ENCODE measurements at places on chromosomes 1 and 21.

- DNase-seq, result no peak
Observed at GRCh38 chr1:99198393-99198792, 65.9 kb upstream of the PLPPR4 start.

DNA sequence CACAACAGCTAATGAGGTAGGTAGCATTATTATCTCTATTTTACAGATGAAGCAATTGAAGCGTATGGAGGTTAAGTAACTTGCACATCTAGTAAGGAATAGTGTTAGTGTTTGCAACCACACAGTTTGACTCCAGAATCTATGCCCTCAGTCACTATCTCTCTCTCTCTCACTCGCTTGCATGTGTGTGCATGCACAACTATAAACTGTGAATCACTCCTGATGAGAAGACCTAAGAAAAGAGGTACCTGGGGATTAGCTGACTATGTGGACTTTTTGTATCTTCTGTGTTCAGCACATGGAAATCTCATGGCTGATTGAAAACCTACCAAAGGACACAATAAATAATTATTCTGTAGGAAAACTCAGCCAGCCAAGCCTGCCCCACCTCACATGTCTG lies 295.5 kb downstream of the BRINP2 start:
- no peak for DNase-seq

DNA sequence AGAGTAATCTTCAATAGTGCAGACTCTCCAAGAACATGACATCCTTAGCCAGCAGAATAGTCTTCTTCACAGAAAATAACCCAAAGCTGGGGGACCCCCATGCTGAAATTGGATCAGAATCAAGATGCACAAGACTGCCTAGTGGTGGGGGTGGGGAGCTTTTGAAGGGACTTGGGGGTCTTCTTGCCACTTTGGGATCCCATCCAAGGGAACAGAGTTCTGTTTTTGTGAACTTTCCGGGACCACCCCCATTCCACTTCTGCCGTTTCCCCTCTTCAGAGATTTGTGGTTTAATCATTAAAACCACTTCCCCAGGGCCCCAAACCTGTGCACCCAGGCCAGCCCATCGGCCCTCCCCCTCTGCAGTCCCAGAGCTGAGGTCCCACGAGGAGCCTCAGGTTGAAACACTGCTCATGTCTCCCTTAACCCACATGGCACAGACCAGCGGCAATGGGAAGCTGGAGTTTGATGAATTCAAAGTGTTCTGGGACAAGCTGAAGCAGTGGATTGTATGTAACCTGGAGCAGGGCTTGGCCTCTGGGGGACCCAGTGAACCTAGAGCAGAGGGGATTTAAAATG lies 44.9 kb downstream of the CAPN9 start:
- no peak for DNase-seq

- DNase-seq, result no peak
Observed at GRCh38 chr1:188017921-188018320, 1189.2 kb downstream of the PLA2G4A start.

DNA sequence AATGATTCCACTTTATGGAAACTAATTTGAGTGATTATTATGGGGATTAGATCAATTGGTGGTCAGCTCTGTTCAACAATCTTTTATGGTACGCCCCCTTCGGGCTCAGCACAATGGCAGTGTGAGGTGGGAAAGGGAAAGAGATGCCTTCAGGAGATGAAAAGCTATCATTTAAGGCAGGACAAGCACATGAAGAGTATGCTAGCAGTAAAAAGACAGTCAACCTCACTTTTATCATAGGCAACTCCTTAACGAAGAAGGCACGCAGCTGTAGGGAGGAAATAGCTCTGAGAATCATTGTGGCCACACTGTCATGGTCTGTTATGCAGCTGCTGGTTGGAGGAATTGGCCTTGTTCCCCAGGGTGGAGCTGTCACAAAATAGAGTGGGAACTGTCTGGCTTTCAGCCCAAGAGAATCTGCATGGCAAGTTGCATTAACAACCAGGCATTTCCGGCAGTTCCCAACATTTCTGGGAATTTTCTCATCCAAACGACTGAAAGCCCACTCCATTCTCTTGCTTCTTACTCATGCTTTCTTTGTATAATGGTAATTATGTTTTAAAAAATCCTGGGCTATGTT lies 54.4 kb upstream of the BCL10 start:
- peak; percentile 78 for DNase-seq

DNA sequence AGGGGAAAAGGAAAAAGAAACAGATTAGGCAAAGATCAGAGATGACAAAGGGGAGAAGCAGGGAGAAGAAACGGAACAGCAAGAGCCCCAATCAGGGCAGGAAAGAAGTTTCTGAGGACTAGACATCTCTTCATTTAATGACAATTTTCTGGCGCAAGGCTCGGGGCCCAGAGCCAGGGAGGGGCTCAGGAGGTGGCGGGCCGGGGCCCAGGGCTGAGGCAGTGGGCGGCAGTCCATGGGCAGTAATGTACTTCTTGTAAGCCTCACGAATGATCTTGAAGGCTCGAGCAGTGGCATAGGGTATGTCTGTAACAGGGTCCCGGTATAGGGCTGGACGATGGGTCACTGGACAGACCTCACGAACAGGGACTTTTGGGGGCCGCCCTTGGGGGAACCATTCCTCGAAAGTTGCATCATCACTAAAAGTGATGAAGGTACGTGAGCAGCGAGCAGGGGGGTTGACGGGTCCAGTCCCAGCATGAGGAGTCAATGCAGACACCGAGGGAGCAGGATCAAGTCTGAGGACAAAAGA lies 799 bp upstream of the TMOD4 start:
- DNase-seq, result no peak

GRCh38 chr21:18387994-18388393 lies 15.6 kb downstream of the TMPRSS15 start:
- DNase-seq, result no peak
